Fibroblast of skin of right quadriceps (primary cell): ENCODE measurements at places on chromosomes 13 and 19.

GRCh38 chr13:83536941-83537340, 345.3 kb downstream of the SLITRK1 start:
- no peak for DNase-seq

GRCh38 chr13:72599178-72599743, 128.2 kb downstream of the MZT1 start:
- no peak for DNase-seq

- no peak for DNase-seq
Measured at GRCh38 chr13:75090872-75091615, 390.9 kb downstream of the TBC1D4 start.

- peak; percentile 29 for DNase-seq
Measured at GRCh38 chr19:13044231-13044836, 49.1 kb downstream of the NFIX start.

- DNase-seq = peak; percentile 29
Measured at GRCh38 chr19:45179072-45179891, 698 bp downstream of the BLOC1S3 start.

- DNase-seq = peak; percentile 51
Measured at GRCh38 chr19:45440873-45441654, 17.3 kb upstream of the ERCC1 start.

- no peak for DNase-seq
Measured at GRCh38 chr13:73225990-73226389, 167.2 kb downstream of the KLF5 start.

DNA sequence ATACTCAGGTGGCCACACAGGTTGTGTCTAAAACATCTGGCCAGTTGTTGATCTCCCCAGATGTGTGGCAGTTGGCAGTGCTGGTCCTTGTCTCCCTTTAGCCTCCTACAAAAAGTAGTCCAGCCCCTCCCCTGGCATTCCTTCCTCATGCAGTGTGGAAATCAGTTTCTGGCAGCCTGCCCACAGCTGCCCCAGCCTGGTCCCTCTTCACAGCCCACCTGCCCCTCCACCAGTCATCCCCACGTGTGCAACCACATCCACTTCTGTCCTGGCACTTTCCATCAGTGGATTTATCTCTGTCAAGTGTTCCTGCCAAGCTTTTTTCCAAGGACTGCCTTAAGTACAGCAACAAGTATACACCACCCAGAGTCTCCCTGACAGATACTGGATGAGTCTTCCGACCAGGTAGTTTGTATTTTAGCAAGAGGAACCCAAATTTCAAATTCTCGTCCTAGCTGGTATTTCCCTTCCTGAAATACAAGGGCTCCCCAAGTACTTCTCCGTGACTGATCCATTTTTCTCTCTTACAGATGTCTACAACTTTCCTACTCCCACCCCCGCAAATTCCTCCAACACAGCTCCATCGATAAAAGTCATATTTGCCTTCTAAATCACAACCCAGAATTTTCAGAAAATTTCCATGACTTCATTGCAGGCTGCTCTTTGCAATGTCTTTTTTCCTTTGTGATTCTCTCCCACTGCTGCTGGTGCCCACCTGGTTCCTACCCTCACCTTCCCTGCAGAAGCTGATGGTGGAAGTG, 313.5 kb downstream of the FOXO1 start:
- no peak for DNase-seq

DNA sequence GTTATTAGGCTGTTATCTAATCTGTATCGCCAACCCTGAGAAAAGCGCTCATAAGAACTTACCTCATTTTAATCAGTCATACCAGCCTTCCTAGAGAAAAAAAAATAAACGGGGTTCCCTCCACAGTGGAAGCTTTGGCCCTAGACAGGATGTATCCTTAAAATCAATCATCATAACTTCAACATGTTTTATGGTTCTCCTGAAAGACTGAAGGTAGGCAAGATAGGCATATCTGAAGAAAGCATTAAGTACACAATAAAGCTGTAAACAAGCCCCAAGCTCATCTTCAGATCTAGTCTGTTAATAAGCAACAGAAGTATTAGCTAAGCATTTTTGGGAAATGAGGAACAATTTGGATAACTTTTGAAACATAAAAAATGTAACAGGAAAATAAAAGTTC, 18.7 kb upstream of the SERP2 start:
- DNase-seq = no peak

DNA sequence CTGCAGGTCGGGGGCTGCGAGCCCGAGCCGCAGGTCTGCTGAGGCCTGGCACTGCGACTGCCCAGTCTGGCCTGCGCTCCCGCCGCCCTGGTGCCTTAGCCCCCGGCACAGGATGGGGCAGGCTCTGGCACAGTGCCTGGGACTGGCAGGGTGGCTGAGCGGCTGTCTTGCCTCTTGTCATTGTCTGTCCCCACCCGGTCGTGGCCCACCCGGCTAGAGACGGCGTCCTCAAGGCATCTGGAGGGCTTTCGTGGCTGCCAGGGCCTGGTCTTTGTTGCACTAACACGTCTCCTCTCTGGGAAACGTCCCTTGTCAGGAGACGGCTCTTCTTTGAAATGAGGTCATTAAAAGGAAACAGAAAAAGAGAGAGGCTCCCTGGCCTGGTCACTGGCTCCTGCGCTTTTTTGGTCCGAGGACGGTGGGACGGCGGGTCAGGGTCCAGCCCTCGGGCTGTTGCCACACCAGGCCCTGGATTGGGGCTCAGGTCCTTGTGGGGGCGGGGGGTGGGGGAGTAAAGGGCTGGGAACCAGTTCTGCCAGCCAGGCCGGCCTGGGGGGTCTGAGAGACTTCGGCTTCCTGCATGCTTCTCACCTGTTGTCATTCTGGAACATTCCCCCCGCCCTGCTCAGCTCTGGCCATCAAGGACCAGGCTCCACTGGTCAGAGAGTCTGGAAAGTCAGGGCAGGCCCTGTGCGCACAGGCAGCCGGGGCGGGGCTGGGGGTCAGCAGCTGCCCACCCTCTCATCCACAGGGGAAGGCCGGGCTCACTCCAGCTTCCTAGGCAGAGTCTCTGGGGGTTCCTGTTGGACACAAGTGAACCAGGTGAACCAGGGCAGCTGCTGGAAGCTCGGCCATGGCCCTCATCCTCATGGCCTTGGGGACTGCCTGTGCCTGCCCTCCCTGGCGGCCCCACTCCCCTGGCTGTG, 6.2 kb upstream of the ZNF554 start:
- no peak for DNase-seq

- no peak for DNase-seq
Measured at GRCh38 chr13:60933638-60934037, 482.0 kb downstream of the PCDH20 start.

DNA sequence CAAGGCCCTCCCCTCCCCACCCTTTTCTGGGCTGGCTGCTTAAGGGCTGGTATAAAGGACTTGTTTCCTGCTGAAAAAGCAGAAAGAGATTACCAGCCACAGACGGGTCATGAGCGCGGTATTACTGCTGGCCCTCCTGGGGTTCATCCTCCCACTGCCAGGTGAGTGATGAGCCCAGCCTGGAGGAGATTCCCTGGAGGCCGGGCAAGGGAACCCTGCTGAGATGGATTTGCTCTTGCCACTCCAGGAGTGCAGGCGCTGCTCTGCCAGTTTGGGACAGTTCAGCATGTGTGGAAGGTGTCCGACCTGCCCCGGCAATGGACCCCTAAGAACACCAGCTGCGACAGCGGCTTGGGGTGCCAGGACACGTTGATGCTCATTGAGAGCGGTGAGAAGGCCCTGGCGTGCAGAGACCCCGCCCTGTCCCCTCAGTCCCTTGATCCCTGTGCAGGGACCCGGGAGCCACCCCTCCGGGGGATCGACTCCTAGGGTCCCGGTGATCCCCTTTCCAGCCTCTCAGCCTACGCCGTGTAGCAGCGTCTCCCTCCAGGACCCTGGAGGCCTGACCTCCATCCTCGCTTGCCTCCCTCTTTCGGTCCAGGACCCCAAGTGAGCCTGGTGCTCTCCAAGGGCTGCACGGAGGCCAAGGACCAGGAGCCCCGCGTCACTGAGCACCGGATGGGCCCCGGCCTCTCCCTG, at the start of gene CD177:
CD177 (plus strand) TSS at position 81 of the 699 bp plus-strand sequence; CDS start at position 110, 29 bp downstream.
- no peak for DNase-seq

DNA sequence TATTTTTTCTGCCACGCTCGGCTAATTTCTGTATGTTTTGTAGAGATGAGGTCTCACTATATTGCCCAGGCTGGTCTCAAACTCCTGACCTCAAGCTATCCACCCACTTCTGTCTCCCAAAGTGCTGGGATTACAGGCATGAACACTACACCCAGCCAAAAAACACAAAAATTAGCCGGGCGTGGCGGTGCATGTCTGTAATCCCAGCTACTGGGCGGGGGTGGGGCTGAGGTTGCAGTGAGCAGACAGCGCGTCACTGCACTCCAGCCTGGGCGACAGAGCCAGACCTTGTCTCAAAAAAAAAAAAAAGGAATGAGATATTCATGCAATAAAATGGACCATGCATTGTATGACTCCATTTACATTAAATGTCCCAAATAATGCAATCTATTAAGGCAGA, 32.2 kb downstream of the VASP start:
- DNase-seq = no peak

DNA sequence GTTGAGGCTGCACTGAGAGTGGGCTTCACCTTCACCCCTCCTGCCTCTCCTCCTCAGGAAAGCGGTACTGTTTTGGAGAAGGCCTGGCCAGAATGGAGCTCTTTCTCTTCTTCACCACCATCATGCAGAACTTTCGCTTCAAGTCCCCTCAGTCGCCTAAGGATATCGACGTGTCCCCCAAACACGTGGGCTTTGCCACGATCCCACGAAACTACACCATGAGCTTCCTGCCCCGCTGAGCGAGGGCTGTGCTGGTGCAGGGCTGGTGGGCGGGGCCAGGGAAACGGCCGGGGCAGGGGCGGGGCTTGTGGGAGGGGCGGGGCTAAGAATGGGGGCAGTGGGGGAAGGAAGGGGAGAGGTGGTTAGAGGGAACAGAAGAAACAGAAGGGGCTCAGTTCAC, 7.5 kb downstream of the CYP2A13 start:
- DNase-seq = no peak

DNA sequence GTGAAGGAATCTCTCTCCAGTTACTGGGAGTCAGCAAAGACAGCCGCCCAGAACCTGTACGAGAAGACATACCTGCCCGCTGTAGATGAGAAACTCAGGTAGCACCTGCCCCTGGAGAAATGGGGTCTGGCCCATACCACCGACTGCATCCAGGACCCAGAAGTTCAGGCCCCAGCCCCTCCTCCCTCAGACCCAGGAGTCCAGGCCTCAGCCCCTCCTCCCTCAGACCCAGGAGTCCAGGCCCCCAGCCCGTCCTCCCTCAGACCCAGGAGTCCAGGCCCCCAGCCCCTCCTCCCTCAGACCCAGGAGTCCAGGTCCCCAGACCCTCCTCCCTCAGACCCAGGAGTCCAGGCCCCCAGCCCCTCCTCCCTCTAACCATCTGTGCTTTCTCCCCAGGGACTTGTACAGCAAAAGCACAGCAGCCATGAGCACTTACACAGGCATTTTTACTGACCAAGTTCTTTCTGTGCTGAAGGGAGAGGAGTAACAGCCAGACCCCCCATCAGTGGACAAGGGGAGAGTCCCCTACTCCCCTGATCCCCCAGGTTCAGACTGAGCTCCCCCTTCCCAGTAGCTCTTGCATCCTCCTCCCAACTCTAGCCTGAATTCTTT, 3.0 kb downstream of the APOC2 start:
- no peak for DNase-seq

GRCh38 chr19:7674010-7675005, 2.6 kb upstream of the MCEMP1 start:
- peak; percentile 16 for DNase-seq

GRCh38 chr13:66922444-66922843, 307.7 kb downstream of the PCDH9 start:
- DNase-seq = no peak

DNA sequence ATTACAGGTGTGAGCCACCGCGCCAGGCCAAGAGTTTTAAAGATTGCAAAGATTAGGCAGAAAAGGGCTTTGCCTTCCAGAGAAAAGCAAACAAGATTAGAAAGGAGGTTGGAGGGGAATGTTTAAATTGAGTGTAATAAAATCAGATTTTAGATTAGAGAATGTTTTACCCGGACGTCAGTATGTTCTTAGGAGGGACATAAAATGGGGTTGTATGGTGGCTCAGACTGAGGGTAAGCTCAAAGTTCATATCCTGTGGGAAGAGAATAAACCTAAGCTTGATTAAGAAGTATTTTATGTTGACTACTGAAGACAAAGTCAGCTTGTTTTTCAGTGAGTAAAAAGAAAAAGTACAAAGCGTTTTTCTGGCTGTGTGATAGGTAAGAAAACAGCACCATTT, 34.1 kb upstream of the ZNF681 start:
- DNase-seq = no peak

DNA sequence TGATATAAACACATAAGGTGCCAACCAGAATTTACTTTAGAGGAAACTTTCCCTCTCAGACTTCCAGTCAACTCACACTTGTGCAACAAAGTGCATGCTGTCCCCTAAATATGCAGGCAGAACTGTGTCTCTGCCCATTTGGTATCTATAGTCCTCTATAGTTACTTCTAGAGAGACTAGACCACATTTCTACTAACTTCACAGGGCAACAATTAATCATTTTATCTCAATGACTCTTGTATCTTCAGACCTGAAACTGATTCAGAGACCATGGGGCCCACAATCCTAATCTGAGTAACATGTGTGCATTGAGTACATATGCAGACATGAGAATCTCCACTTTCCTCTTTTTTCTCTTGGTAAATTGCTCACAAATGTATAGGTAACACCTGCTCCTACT, 158.1 kb downstream of the ZNF486 start:
- DNase-seq = no peak

DNA sequence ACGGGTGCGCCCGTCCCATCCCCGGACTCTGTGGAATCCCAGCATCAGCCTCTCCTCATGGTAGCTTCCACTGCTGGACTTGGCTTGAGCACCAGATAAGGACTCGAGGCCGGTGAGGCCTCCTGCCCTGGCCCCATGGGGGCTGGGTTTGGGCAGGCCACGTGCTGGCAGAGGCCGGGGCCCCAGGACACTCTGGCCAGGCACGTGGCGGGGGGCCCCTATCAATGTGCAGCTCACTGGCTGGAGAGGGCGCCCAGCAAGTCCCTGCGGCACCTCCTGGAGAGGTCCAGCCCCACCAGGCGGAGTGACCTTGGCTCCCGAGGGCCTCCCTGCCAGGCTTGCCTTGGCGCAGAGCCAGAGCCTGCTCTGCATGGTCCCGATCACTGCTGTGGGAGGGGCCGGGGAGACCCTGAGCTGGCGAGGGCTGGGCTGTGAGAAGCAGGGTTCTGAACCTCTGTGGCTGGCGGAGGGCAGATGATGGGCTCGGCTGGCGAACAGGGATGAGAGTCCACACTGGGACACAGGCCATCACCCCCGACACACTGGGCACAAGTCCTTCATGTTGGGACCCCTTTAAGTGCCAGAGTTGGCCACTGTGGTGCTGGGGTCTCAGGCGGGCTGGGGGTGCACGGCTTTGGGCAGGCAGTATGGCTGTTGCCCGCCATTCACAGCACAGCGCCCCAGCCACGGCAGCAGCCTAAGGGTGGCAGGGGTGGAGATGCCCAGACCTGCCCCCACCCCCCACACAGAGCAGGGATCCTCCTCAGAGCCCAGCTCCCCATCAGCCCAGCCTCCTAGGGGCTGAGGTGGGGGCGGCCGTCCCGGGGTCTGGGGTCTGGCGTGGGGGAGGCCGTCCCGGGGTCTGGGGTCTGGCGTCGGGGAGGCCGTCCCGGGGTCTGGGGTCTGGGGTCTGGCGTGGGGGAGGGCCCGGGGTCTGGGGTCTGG, 19.1 kb downstream of the CEBPG start:
- DNase-seq = no peak

- no peak for DNase-seq
Measured at GRCh38 chr19:35264268-35265125, 4.3 kb upstream of the USF2 start.
